ENCODE measurements at places on chromosomes 4 and X. TPM values are rescaled to one million over a fixed set of nuclear protein-coding genes. Genes with fewer than 3 reads are reported as not detected.

DNA sequence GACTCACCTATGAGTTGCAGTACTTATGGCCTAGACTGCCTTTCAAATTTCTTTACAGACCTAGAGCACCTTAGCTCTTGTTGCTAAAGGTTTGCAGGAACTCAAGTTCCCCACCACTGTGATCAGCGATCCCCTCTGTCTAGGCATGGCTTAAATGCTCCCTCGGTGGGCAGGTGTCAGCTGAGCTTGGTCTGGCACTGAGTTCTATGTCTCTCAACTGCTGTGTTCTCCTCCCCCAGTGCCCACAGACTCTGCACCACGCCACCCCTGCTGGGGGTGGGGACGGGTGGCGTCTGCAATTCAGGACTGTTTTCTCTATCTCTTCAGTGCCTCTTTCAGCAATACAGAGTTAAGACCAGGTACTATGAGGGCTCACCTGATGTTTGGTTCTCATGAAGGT lies 30.5 kb downstream of the TMEM271 start:
- DNase-seq = no peak

DNA sequence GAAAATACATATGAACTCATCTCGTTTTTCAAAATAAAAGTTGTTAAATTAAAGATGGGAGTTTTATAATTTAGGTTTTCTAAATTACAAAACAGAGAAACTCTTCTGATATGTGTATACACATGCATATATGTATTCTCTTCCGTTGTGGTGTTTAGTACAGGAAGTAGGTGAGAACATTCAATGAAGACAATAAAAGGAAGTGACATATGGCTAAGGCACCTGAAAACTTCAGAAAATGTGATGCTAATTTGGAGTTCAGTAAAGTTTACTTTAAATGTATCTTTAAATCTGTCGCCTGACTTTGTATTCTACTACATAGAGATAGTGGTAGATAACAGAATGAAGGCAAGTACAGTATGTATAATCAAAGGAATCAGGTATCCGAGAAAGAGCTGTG lies 33.5 kb upstream of the ITM2A start:
- DNase-seq = peak; percentile 47

- DNase-seq = no peak
These were observed 578.0 kb downstream of the BCOR start for GRCh38 chrX:39519566-39520301.

The PACRGL gene
- 9.5 TPM for total RNA-seq

The TKTL2 gene
- not detected for total RNA-seq

DNA sequence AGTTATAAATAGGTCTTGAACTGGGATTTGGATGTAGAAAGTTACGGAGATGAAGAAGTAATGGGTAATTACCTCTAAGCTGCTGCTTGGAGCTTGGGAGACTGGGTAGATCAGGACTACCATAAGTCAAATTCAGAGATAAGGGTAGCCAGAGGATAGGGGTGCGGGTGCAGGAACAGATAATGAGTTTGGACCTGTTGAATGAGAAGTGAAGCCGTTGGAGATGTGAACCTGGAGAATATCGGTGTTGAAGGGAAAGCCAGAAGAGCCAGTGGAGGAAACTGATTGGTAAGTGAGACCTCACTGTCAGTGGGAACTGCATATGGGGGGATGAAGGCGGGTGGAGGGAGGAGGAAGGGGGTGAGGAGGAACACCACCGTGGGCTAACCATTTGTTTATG lies 618 bp upstream of the FOXO4 start:
- no peak for DNase-seq

DNA sequence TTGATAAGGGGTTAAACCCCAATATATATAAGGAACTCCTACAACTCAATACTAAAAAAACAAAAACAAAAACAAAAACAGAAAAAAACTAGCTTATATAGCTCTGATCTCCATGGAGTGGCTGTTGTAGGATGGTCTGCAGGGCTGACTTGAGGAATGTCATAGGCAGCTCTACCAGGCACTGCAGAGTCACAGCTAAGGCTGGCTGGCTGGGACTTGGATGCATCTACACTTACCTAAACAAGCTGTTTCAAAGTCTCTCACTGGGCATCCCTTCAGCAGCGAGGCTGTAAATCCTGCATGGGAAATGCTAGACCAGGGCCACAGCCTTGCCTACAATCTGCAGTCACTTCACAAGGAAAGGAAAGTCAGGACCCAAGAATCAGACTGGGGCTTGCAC lies 61.3 kb downstream of the HOPX start:
- DNase-seq = no peak

GRCh38 chr4:55920571-55920970 lies 28.2 kb upstream of the CEP135 start:
- no peak for DNase-seq

DNA sequence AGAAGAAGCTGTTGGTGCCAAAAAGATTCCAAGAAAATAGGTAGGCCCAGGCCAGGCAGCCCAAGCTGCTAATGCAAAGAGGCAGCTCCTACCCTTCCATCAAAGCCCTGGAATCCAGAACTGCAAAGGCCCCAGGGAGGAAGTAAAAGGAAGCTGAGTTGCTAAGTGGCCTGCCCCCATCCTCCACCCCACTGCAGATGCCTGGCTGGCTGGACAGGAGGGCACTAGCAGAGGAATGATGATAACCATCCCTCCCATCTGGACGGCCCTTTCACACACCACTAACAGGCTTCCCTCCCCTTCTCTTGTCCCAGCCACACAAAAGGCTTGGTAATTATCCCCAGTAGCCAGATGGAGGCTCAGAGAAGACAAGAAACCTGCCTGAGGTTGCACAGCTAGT lies 32.4 kb upstream of the PJA1 start:
- no peak for DNase-seq

- DNase-seq = no peak
These were observed 72.4 kb downstream of the FBXO8 start for GRCh38 chr4:174210952-174211490.

DNA sequence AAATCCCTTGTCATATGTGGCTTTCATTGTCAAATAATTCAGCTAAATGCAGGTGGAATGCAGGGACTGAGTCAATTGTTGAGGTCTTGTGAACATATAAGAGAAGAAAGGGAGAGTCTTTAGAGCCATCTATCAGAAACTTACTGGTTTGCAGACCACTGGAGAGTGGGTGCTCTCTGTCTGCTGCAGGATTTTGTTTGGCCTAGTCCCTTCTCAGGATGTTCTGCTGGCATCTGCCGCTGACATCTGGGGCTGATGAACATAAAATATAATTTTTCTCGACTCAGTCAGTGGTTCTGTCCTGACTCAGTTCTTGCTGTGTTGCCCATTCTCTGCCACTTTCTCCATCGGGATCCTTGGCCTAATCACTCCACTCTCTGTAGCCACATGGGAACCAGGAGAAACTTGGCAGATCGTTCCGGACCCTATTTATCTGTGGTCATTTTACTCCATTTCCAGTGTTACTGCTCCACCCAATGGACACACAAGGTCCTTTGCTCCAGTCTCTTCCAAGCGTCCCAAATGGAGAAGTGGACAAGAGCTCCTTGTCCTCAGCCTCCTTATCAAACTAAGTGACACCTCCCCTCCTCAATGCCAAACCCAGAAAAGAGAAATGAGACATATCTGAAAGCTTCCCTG lies 436.2 kb downstream of the FAT4 start:
- no peak for DNase-seq

GRCh38 chr4:140645614-140646412 lies 77.1 kb upstream of the UCP1 start:
- no peak for DNase-seq

The LEF1 gene
- total RNA-seq = 655 TPM

The CASP6 gene
- total RNA-seq = 18.7 TPM

The SHOX gene
- not detected for total RNA-seq

GRCh38 chrX:140525448-140525847 lies 20.6 kb upstream of the SOX3 start:
- no peak for DNase-seq

- no peak for DNase-seq
These were observed 68.9 kb downstream of the TRMT44 start for GRCh38 chr4:8509311-8509950.

DNA sequence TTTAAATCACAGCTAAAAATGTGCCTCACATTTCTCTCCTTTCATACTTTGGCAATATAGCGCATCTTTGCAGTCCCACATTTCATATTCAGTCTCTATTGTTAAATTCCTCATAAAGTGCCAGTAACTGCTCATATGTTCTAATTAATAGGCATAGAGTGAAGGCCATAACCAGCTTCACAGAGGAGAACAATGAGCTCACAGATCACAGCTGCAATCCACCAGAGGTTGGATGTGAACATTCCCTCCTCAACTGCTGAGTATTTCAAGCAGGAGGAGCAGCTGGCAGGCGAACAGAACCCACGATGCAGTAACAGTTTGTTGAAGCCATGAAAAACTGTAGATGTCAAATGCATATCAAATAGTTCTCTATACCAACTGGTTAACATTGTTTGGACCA lies 2088.7 kb upstream of the AGA start:
- DNase-seq = no peak

The ODAPH gene
- total RNA-seq = not detected

GRCh38 chrX:10243106-10243505 lies 86.3 kb downstream of the CLCN4 start:
- no peak for DNase-seq

GRCh38 chr4:85147481-85148076 lies 181.1 kb upstream of the WDFY3 start:
- peak; percentile 23 for DNase-seq

GRCh38 chr4:169151671-169152070 lies 119.1 kb downstream of the SH3RF1 start:
- no peak for DNase-seq

The DCX gene
- 0.19 TPM for total RNA-seq

DNA sequence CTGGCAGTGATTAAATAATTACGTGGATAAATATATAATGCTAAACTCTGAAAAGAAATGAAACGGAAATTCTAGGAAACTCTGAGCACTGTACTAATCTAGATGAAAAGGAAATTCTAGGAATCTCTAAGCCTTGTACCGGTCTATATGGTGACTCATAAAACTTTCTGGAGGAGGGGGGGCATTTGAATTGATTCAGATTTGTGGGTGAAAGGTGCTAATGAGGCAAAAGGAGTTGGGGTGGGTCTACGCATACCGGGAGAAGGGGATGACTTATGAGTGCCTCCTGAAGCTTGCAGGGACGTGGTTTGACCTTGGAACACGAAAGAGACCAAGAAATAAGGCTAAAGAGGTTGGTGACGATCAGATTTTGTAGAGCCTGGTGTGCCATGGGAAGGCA lies 151.7 kb upstream of the CASK start:
- no peak for DNase-seq

DNA sequence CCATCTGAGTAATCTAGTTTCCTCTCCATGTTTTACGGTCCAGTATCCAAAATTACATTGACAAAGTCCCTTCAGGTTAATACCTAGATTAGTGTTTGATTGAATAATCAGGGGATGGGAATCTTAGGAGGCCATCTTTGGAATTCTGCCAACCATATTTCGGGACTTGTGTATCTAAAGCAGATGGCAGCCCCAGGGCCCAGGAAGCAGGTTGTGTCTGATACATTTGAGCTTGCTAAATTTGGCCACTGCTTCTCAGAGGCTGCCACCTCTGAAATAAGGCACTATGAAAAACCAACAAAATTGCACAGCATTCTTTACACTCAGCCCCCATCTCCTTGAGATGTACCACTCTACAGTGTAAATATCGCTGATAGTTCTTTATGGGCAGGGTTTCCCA lies 102.1 kb downstream of the ASB9 start:
- DNase-seq = no peak

DNA sequence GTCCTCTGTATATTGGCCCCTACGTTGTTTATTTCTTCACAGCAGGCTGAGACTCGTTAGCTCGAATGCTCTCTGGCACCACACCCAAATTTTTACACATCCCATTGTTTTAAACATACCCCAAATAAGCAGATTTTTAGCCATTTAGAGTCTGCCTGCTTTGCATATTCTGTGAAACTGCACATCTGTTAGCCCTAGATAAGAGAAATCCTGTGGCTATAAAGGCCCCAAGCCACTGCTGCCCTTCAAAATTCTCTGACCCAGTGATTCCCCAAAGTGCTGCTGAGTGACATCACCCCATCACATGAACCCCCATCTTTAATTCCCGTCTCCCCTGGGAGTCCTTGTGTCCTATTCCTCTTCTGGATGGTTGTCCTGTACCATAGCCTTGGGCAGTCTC lies 20.8 kb downstream of the TEX13C start:
- DNase-seq = no peak

The AMTN gene
- total RNA-seq = 0.57 TPM

The OCIAD1 gene
- total RNA-seq = 105 TPM

- DNase-seq = no peak
These were observed 2343.1 kb downstream of the PCDH7 start for GRCh38 chr4:33063241-33063640.

The CFP gene
- total RNA-seq = 19.8 TPM

The NUDT11 gene
- 5.2 TPM for total RNA-seq

DNA sequence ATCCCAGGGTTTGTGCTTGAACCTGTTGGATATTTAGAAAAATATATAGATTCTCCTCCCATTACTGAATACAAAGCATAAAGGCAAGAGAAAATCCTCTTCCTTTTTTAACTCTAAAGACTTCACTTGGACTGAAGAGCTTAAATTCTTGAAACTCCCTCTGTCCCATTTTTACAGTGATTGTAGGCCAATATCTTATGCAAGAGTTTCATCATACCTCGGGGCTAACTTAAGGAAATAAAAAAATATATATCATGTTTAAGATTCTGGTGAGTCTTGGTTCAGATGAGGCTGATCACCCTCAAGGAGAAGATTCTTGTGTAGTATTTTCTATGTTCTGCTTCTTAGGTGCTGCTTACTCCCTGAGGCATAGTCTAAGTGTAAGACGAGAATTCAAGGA lies 1449.6 kb downstream of the C4orf33 start:
- DNase-seq = no peak

DNA sequence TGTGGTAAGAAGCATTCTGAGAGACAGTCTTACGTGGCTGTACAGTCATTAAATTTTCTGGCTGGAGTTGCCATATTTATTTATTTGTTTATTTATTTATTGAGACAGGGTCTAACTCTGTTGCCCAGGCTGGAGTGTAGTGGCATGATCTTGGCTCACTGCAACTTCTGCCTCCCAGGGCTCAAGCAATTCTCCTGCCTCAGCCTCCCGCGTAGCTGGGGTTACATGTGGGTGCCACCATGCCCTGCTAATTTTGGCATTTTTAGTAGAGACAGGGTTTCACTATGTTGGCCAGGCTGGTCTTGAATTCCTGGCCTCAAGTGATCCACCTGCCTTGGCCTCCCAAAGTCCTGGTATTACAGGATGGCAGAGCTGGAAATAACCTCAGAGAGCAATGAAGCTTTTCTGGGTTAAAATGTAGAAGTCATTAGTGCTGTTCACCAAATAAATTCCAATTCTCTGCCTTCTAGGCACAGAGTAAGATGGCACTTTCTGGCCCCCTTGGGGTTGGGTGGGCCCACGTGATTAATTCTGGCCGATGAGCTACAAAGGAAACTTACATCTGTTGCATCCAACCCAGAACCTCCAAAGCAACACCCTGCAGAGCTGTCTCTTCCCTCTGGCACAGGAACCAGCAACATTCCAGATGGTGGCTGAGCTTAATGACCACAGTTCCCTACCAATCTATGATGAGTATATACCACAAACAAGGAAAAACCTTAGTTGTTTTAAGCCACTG lies 4.5 kb downstream of the MRFAP1 start:
- no peak for DNase-seq

Measured in thymus (tissue), 14 donors.